ENCODE measurements at places on chromosomes 3 and 15. TPM values are rescaled to one million over a fixed set of nuclear protein-coding genes. Genes with fewer than 3 reads are reported as not detected.

DNA sequence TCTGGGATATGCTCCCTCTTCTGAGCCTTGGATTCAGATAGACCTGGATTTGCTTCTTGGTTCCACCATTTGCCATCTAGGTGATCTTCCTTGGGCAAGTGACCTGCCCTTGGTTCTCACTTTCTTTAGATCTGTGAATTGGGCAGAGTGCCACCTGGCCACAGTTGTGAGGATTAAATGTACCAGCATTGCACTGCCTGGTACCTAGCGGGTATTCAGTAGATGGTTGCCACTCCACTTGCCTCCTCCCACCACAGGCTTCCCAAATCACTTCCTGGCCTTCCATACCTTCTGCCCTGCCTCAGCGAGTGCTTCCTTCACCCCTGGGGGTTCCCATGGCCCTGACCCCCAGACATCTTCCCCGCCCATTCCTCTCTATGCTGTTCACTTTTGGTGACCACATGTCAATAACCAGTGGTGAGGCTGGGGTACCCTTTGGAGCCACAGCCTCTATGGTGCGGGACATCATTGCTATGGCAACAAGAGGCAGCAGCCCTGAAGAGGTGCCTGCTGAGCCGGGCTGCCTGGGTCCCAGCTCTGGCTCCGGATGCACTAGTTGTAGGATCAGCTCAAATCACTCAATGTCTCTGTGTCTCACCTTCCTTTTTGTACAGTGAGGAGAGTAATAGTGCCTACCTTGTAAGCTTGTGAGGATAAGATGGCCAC, 40.5 kb downstream of the CMTM7 start:
- no peak for DNase-seq

- no peak for DNase-seq
Measured at GRCh38 chr3:31165399-31165860, 271.0 kb upstream of the GADL1 start.

DNA sequence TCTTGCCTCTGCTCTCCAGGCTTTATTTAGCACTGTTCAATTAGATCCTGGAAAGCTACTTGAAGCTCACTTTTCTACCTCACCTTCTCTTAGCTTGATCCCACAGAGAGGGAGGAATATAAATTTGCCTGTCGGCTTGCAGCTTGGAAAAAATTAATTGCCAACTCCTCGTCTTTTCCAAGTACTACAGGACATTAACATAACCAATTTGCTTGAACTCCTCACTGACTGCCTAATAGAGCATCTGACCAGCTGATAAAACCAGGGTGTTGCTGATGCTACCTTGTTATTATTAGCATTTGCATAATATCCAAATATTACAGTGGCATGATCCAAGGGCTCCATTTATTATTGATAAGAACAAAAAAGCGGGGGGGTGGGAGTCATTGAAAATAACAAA, 561.8 kb downstream of the MCTP2 start:
- DNase-seq: no peak

DNA sequence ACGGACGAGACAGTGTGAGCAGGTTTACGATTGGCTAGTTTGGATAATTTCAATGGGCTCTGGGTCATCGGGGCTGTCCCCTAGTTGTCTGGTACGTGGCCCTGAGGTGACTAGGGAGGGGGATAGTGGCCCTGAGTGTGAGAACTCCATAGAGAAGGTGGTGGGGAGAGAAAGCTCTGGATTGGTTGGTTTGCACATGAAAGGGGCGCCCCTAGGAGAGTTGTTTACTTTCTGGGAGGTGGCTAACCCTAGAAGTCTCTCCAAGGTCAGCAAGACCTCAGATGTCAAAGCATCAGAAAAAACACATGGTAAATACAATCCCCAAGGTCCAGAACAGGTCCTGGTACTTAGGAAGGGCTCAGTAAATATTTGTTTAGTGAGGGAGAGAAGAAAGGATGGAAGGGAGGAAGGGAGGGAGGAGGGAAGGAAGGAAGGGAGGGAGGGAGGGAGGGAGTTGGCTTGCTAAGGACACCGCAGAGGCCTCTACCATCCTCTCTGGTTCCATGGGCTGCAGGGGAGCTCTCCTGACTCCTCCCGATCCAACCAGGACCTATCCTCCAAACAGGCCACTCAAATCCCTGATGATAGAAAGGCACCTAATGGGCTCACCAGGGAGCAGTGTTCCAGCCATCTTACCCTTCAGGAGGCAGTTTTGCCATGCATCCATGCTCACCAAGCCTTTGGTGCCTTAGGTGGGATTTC, 3.0 kb upstream of the TRH start:
- DNase-seq: no peak

LTF gene
- total RNA-seq: 2.0 TPM

PLCL2 gene
- total RNA-seq: 16.4 TPM

TGM4 gene
- not detected for total RNA-seq

SLC7A14 gene
- not detected for total RNA-seq

ARHGEF26 gene
- 0.71 TPM for total RNA-seq

GRCh38 chr3:27680517-27681246, 41.4 kb downstream of the EOMES start:
- DNase-seq: no peak

C3orf18 gene
- total RNA-seq: 17.0 TPM

KCNMB2 gene
- not detected for total RNA-seq
